Stimulated activated CD4-positive, alpha-beta T cell treated with anti-CD3 and anti-CD28 coated beads, Interleukin-1b, Interleukin-23, amount 100 ng/mL, for 1 hour (primary cell): ENCODE measurements at places on chromosomes 3 and 15.

GRCh38 chr3:52181543-52181942 is 16.4 kb upstream of the ALAS1 start:
- DNase-seq, result no peak

- DNase-seq, result no peak
These were observed 16.1 kb downstream of the ZNF106 start for GRCh38 chr15:42474827-42475226.

DNA sequence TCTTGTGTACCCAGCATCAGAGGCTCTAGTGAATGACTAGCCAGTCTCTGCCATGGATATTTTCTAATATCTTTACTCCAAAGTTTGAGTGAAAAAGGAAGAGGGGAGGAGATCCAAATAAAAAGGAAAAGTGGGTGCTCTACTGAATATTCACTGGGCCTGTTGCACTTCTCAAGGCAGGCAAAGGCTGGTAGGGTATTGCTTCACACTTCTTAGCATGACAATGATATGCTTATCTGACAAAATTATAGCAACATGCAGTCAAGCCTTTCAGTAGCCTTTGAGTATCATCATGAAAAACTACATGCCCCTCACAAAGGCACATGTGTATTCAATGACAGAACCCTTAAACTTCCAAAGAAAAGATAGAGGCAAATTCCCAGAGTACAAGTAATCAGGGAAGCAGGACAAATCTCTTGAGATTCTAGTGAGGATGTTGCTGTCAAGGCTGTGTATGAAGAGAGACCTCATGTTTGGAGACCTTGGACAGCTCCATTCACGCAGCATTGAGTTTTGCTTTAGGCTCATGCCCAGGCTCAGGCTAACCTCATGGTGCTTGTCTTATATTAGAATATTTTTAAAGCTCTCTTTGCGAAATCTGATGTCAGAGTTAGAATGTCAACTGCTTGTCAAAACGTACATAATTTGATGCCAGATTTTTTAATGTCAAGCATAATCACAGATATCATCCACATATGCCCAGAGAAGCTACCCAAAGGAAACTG is 506.9 kb downstream of the OCA2 start:
- DNase-seq, result no peak

- DNase-seq, result no peak
These were observed 13.7 kb upstream of the CCR3 start for GRCh38 chr3:46228260-46229242.

- DNase-seq, result no peak
These were observed 160.1 kb upstream of the CCDC54 start for GRCh38 chr3:107217172-107217571.

GRCh38 chr15:90209591-90209990 is 8.5 kb downstream of the SEMA4B start:
- DNase-seq, result no peak

DNA sequence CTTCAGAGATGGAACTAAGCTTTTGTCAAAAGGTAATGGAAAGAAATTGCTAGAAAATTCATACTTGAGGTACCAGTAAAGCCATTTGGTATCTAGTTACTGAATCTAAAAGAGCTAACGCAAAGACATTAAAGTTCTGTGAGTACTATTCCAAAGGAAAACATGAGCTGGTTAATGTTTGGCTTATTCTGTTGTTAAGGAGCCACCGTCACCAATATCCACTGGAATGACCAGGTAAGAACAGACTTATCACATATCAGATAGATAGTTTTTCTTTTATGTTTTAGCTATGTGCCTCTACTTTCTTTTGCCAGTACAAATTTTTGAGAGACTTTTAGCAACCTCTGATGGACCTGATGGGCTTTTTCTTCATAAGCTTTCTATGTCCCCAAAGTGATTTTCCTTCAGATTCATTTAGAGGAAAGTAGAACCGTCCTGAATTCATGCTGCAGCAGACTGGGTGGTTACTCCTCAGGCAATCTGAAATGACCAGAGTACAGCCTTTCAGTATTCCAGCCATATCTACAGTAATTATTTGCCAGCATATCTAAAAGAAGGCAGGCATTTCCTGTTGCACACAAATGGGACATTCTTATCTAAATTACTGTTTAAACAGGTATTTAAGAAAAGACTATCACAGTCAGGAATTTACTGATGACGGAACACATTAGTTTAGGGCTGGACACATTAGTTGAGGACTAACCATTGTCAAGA is 274.1 kb downstream of the MECOM start:
- no peak for DNase-seq
